ENCODE measurements at places on chromosomes 1 and 21.

GRCh38 chr1:180210008-180210620 lies 19.9 kb upstream of the LHX4 start:
- no peak for DNase-seq

DNA sequence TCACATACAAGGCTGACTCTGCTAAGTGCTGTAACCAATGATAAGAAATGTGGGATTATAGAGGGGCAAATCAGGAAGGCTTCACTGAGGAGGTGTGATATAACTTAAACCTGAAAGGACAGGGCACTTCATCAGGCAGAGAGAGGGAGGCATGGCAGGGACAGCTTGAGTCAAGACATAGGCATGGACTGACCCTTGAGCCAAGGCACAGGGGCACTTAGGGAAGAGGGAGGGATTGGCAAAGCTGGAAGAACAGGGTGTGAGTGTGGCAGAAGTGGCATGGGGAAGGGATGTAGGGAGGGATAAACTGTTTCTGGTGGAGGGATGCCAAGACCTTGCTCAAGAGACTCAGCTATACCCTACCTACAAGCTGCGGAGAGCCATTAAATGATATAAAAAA lies 81.3 kb downstream of the PLXNA2 start:
- DNase-seq, result no peak

GRCh38 chr1:42660907-42661500 lies 2.8 kb downstream of the PPIH start:
- DNase-seq, result no peak

GRCh38 chr1:193538003-193538354 lies 351.6 kb upstream of the B3GALT2 start:
- no peak for DNase-seq

DNA sequence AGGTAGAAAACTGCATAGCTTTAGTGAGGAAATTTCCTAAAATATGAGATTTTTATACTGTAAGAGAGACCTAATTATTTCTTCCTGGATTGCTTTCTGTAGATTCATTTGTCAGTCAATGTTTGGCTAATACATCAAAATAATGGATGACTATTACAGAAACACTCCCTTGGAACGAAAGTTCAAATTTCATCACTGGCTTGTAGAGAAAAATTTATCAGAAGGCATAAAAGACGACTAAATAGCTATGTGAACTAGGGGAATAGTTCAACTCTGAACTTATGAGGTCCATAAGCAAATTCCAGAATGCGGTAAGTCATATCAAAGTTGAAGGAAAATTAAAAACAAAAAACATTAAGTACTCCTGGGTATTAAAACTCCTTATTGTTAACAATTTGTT lies 36.0 kb downstream of the WNT2B start:
- DNase-seq, result no peak

DNA sequence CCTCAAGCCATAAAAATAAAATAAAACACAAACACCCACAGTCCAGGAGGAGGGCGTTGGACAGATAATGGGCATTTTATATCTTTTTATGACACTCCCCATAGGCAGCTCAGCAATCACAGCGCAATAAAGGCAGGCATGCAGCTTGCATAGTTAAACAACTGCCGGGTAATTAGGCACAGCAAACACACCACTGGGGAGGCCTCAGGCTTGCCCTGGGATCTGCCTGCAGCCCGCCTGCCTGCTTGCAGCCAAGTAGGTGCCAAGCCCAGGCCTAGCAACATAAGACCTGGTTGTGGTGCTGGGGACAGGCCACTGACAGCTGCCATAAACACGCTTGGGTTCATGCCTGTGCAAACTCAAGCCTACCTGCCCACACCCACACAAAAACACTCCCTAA lies 54.2 kb downstream of the DMAP1 start:
- no peak for DNase-seq

GRCh38 chr1:216894494-216894893 lies 171.3 kb upstream of the ESRRG start:
- DNase-seq, result no peak

GRCh38 chr1:30320581-30320890 lies 402.8 kb downstream of the MATN1 start:
- no peak for DNase-seq

- no peak for DNase-seq
Measured at GRCh38 chr1:160623227-160623633, 23.6 kb downstream of the SLAMF1 start.

DNA sequence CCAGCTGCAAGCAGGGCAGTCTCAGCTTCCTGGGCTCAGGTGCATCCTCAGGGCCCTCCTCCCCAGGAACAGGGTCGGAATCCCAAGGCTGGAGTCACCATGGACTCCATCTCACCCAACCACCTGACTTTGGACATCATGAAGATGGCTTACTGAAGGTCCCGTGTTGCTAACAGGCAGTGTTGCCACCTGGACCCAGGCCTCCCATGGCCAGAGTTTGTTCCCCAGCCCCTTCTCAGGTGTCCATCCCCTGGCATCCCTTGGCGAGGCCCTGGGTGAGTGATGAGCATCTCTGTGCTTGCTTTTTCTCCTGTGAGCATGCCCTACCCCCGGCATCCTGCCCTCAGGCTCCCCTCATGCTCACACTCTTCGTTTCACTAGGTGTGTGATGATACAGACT lies 101.7 kb upstream of the EDN2 start:
- DNase-seq, result no peak

DNA sequence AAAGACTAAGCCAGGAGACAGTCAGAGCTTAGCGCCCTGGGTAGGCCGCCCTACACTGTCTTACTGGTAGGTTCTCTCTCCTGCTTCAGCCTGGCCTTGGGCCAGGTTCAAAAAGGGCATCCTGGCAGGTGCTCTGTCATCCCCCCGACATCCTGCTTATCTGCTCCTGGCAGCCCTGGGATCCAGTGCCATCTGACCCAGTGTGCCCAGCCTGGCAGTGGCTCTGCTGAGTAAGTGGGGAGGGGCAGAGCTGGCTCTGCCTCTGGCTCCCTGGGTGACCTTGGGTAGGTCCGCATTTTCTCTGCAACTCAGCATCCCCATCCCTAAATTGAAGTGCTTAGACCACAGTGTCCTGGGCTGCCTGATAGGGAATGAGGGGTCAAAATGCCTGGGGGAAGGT lies 549.9 kb downstream of the PTPRU start:
- DNase-seq, result no peak

DNA sequence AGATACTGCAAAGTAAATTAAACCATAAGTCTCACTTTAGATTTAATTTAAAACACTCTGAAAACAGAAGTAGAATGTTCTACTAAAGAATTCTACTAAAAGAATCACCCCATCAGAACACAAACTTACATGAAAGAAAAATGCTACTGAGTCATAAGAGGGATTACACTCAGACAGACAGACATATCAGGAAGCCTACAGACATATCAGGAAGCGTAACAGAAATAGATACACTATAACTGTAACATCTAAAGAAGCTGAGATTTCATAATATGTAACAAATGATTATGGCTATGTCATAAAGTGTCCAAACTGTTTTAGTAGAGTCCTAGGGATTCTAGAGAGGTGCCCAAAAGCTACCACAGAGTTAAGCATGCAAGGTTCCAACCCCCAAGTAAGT lies 23.9 kb downstream of the FOXJ3 start:
- no peak for DNase-seq

GRCh38 chr1:207762622-207763021 lies 10.8 kb downstream of the CD46 start:
- DNase-seq, result no peak

GRCh38 chr1:63663301-63663700 lies 70.1 kb downstream of the PGM1 start:
- DNase-seq, result no peak

DNA sequence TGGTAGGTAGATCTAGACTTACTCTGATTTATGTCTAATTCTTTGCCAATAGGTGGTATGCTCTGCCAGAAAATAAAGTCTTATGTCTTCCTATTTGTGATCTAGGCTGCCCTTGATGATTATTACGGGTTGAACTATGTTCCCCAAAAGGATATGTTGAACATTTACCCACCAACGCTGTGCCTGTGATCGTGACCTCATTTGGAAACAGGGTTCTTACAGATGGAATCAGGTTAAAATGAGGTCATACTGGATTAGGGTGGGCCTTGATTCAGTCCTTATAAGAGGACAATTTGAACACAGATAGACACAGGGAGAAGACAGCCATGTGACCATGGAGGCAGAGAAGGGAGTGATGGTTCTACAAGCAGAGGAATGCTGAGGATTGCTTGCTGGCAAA lies 95.1 kb upstream of the BCAR3 start:
- DNase-seq, result no peak

- DNase-seq, result no peak
Measured at GRCh38 chr21:37088186-37088735, 15.2 kb downstream of the TTC3 start.

- peak; percentile 78 for DNase-seq
Measured at GRCh38 chr1:148334339-148335130, 148.6 kb downstream of the PPIAL4G start.

DNA sequence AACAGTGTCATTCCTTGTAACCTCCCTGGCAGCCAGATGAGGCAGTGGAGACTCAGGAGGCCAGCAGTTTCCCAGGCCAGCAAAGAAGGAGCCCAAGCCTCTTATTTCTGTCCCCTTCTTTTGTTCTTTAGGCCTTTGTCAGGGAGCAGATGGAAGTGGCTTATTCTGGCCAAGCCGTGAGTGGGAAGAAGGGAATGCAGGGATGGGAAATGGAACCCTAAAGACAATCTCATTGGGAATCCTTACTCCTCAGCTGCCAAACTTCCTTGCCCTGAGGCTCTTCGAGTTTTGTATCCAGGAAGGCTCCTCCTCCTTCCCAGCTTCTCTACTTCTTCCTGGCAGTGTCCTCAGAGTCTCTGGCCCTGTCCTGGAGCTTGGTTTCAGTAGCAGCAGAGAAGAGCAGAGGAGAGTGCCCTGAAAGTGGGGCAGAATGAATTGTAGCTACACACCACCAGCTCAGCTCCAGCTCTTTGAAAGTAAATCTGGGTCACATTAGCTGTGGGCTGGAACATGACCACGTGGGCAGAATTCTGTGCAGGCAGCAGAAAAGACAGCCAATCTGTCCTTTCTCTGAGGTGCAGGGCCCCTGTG lies 63.9 kb downstream of the NDUFS5 start:
- no peak for DNase-seq

GRCh38 chr1:23625459-23625858 lies 66.1 kb upstream of the RPL11 start:
- DNase-seq, result no peak

GRCh38 chr1:110258734-110259133 lies 48.6 kb downstream of the KCNC4 start:
- no peak for DNase-seq

DNA sequence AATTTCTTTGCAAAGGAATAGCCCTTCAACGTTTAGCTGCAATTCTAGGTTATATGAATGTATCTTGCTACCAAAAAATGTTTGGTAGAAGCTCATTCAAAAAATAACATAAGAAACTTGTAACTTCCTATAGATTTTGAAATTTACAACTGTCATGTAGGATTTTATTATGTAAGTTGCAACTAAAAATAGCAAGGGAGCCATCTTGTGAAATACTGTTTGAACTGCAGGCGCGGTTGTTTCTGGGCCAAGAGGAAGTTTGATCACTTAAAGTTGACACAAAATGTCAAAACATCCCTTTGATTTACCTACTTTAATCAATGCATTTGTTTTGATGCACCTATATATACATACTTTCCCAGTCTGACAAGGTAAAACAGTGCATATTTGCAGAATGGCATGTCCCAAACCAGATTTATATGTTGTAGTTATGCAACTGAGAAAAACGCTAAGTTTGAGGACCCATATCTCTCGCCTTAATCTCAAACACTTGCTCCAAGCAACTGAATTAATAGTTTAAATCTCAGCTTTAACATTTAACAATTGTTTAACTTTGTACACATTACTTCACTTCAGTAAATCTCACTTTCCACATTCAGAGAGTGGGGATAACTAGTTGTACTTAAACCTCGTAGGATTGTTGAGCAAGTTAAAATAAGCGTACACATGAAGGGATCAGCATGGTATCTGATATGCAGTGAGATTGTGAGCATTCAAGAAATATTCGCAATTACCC lies 63.9 kb downstream of the KCNK2 start:
- no peak for DNase-seq

DNA sequence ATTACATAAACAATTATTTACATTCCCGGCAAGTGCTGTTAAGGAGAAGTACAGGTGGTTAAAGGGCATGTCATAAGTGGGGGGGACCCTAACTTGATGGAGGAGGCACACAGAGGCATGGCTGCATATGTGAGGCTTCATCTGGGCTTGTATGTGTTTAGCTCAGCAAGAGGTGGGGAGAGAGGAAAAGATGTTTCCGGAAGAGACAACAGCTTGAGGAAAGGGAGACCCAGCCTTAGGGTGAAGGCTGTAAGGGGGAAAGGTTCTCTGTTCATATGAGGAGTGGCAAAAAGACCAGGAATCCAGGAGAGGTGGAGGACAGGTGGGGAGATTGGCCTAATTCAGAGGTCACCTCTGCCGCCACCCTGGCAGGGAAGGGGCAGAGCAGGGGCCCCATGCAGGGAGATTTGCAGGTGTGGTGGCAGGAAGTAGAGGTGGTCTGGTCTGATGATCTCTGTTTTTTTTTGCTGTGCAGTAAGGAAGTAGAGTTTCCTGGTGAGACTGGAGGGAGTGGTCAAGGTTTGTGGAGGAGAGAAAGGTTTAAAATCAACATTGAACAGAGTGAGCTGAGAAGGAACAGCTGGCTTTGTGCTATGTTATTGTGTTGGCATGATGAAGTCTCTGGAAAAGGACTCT lies 9.0 kb downstream of the TRAF5 start:
- no peak for DNase-seq
